ENCODE measurements at places on chromosomes 5 and 9. TPM values are rescaled to one million over a fixed set of nuclear protein-coding genes. Genes with fewer than 3 reads are reported as not detected.

EPB41L4A gene
- 18.3 TPM for total RNA-seq

GRCh38 chr5:11010429-11011210 lies 249.6 kb upstream of the DAP start:
- no peak for DNase-seq

GRCh38 chr9:3775968-3776367 lies 250.2 kb upstream of the RFX3 start:
- no peak for DNase-seq

- no peak for DNase-seq
These were observed 23.4 kb upstream of the RUFY1 start for GRCh38 chr5:179526978-179527377.

DNA sequence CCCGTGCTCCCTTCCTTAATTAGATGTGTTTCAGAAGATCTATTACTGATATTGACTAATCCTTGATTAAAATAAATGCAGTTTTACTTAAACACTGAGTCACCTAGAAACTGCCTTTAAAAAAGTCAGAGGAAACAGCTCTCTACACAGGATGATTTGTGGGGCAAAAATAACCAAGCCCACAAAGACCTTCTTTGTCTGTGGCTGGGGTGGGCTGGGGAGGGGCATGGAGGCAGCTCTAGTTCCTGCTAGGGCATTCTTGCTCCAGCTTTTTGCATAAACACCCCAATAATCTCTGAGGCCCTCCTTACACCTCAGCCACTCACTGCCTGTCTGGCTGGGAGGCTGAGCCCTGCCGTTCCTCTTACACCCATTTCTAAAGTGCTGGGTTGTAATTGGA lies 227.6 kb upstream of the DAP start:
- no peak for DNase-seq

DNA sequence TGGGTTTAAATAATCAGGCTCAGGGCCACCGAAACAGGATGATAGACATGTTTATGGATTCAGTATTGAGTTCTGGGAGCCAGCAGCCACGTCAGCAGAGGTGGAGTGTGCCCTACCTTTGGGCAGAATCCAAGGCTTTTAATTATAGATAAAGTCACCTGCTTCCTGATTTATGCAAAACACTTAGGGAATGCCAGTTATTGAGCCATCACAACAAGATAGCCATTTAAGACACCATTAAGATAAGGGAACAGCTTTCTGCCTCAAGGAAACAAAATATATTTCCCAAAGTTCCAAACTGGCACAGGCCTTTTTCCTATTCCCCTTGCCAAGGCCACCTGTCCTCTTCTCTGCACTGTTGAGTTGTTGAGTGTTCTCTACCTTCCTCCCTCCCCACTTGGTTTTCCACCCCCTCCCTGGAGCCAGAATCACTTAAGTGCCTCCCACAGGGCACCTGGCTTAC lies 2.4 kb downstream of the CCL28 start:
- DNase-seq = no peak

- DNase-seq = no peak
These were observed 7.1 kb downstream of the NEK6 start for GRCh38 chr9:124264823-124265233.

Measured in pulmonary artery endothelial cell (primary cell).